ENCODE measurements at places on chromosomes 12 and 14.
A peak's percentile ranks its signal among the peaks of the same experiment; 100 is the strongest.

- DNase-seq, result no peak
These were observed 16.4 kb downstream of the NAV3 start for GRCh38 chr12:77847060-77847541.

GRCh38 chr12:111417784-111418593 is 12.3 kb downstream of the SH2B3 start:
- DNase-seq, result no peak

GRCh38 chr14:81450100-81450531 is 50.0 kb upstream of the STON2 start:
- peak; percentile 38 for DNase-seq

DNA sequence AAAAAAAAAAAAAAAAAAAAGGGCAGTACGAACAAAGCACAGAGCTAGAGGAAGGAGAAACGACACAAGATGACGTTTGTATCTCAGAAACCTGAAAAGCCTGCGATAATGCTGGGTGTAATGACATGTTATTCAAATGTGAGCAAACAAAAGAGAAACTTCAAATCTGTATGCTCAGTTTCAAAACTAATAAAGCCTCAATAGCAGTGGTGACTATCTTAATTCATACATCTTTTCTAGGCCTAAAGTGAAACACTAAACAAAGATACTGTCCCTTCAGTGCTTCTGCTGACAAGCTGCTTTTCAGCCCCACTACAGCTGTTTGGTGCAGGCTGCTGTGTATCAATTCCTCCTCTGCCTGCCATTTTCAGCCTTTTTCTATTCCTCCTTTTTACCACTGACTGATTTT is 15.8 kb downstream of the ITPR2 start:
- no peak for DNase-seq

DNA sequence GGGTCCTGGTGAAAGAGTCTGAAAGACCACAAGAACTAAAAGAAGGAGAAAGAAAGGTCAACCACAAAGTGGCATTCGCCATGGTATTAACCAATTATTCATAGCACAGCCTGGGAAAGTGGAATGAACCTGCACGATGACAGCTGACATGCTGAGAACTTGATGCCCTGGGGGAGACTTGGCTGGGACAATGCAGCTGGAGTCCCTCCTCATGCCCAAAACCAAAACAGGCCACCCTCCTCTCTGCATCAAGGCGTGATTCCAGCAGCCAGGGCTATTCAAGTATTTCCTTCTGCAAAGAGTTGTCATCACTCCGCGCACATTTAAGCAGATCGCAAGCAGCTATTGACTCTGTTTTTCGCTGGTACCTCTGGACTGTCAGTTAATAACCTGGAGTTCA is 167.1 kb upstream of the NOS1 start:
- DNase-seq, result no peak

DNA sequence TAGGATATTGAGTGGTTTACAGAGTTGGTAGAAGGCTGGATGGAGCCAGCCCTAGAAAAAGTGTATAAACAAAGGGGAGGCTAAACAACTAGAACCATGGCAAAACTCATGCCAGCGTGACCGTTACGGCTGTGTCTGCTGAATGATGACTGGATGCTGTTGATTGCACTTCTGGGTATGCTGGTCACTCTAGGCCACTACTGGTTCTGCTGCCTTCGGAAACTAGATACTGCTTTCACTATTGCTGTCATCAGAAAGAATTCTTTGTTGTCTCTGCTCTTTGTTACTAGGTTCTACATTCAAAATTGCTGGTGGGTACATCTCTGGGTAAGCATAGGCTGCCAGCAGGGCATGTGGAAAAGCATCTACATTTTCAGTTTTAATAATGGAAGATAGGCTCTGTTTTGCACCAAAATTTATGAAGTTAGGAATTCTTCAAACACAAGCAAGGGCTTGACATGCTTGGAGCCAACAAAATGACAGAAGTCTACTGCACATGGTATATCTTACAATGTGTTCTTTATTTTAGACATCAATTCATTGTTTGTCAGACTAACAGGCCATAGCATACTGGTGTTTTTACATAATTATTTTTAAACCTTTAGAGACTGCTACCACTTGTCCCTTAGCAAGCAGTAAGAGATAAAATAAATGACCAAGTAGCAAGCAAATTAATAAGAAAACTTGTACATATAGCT is 15.4 kb downstream of the MON2 start:
- no peak for DNase-seq

- DNase-seq, result no peak
These were observed 693.8 kb downstream of the BCL11B start for GRCh38 chr14:98578204-98578603.

GRCh38 chr12:118103601-118104382 is at the start of gene VSIG10:
TSS of gene VSIG10 (minus strand) at chr12:118104011. CDS start at chr12:118103671, 340 bp downstream.
- DNase-seq, result peak; percentile 67

GRCh38 chr14:88611878-88612277 is 49.0 kb downstream of the ZC3H14 start:
- no peak for DNase-seq

GRCh38 chr12:124519746-124520145 is 47.7 kb downstream of the NCOR2 start:
- no peak for DNase-seq

DNA sequence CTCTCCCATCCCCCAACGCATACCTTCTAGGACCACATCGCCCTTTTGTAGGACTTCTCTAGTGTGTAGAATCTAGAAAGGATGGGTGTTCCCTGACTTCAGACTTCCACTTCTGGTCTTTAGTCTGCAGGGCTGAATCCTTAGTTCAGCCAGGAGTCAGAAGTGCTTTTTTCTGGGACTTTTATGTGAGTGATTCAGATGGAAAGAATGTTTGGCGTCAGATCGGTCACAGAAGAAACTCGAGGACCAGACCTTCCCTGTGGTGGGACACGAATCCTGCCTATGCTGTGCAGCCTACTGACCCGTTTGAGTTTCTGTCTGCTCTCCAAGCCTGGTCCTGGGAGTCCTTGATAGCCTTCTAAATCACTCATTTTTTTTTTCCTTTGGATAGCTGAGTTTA is 165.4 kb upstream of the SSTR1 start:
- no peak for DNase-seq

GRCh38 chr12:2129076-2129475 is 76.3 kb downstream of the CACNA1C start:
- no peak for DNase-seq

- no peak for DNase-seq
These were observed 7.0 kb upstream of the RASSF3 start for GRCh38 chr12:64603183-64603841.

GRCh38 chr12:27756670-27757195 is 23.3 kb upstream of the KLHL42 start:
- no peak for DNase-seq

- no peak for DNase-seq
These were observed 106.1 kb downstream of the DAD1 start for GRCh38 chr14:22482782-22483553.

DNA sequence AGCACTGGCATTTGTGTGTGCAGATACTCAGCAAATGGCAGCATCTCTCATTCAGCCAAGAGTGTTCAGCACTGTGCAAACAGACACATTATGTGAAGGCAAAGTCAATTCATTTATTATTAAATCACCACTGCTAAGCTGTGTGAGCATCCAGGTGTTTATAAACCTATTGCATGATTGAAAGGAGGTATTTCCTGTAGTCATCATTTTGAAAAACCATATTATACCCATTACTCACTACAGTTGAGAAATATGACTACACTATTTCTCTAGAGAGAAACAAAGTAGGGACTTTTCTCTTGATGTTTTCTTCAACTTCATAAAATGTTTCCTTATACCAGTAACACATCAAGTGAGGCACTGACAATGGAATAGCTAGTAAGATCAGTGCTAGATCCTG is 13.7 kb downstream of the SPX start:
- no peak for DNase-seq

- DNase-seq, result no peak
These were observed 768.2 kb upstream of the ALG10B start for GRCh38 chr12:37548266-37548805.

DNA sequence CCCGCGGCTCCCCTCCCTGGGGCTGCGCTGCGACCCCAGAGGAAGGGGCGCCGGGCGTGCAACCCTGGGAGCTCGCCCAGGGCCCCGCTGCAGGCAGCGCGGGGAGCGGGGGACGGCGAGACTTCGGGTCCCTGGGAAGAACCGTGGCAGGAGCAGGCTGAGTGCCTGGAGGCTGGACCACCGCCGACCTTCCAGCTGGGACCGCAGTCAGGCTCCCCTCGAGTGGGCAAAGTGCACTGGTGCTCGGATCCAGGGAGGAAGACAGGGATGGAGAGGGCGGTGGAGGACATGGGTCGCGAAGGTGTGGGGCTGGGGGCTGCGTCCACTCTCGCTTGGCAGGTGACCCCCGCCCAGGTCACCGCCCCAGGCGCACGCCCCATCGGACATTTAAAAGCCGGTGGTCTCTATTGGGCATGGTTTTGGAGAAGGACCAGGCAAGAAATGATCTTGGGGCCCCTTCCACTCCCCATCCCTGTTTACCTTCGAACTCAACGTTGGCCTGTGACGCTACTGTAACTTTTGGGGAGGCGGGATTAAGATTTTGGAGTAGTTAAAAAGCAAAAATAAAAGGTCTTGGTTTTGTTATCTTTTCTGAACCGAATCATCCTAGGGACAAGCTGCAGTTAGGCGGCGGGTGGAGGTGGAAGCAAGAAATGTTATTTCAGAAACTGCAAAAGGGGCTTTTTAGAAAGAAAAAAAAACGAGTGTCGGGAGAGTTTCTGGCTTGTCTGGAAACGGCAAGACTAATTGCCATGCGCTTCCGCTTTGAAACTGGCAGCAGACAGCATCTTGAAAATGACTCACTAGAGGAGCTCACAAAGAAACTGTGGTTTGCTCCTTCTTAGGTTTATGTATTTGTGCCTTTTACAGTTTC is 1.0 kb downstream of the ELK3 start:
- peak; percentile 70 for DNase-seq

- DNase-seq, result peak; percentile 45
These were observed 32.9 kb downstream of the TCHP start for GRCh38 chr12:109932878-109933503.

DNA sequence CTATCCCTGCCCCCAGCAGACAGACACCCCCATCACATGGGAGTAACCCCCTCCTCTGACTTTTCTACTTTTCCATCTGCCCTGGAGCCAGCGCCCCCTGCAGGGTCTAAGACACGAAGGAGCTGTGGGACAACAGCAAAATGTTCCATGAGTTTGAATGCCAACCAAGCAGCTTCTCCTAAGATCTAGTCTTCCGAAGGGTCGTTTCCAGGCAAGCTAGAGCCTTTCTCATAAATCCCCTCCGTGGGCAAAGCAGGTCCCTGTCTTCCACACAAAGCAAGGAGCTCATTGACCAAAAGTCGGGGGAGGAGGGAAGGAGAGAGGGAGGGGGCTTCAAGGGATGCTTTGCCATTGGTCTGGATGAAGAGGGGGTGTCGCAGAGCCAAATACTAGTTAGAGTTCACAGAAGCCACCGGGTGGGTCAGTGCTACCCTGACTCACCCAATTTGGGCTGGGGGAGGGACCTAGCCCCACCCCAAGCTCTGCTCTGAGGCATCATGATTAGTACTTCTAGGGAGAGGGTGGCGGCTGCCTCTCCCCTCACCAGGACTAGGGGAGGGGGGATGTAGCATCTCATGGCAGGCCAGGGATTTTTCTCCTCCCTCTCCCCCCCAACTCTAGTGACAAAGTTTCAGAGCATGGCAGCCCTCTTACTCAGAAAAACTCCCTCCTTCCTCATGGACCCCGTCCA is 1.6 kb downstream of the MSI1 start:
- DNase-seq, result no peak

- no peak for DNase-seq
These were observed 152.2 kb downstream of the CHST11 start for GRCh38 chr12:104608998-104609397.

DNA sequence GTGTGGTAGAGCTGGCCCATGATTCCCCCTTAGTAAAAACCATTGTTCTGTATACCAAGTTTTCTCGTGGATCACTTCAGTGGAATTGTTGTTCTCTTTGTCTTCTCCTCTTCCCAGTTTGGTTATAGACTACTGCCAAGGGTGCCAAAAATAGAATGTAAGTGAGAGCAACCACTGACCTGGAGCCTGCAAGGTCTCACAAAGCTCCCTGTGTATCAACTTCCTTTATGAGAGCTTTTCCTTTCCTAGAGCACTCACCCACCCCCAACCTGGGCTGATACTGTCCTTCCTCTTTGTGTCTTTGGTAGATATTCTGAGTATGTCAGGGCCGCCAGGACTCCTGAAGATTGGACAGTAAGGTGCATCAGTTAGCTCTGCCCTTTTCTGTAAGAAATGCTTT is 101.0 kb downstream of the SCN8A start:
- DNase-seq, result no peak

- DNase-seq, result peak; percentile 24
These were observed 76.8 kb downstream of the HSD17B6 start for GRCh38 chr12:56839915-56840325.

- no peak for DNase-seq
These were observed 6.4 kb upstream of the CISTR start for GRCh38 chr12:53758081-53758729.

- DNase-seq, result no peak
These were observed 1005.0 kb downstream of the TMTC2 start for GRCh38 chr12:83691730-83692129.

GRCh38 chr12:45518291-45519235 is 210.9 kb upstream of the ARID2 start:
- DNase-seq, result no peak

DNA sequence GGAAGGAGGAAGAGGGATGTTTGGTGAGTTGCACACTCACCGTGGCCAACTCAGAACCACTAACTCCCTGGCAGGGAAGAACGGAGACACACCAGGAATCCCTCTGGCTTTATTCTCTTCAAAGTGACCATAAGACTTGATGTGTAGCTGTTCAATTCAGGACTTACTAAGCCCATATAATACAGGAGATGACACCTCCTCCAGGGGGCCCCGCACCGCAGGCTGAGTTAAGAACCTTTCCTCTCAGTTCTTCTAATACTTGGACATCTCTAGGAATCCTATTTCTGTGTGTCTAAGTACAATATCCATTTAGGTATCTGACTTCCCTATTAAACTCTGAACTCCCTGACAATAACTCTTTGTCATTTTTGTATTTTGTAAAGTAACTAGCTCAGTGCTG is 49.5 kb downstream of the DCAF4 start:
- no peak for DNase-seq

GRCh38 chr14:80924365-80925103 is 17.0 kb downstream of the CEP128 start:
- no peak for DNase-seq

DNA sequence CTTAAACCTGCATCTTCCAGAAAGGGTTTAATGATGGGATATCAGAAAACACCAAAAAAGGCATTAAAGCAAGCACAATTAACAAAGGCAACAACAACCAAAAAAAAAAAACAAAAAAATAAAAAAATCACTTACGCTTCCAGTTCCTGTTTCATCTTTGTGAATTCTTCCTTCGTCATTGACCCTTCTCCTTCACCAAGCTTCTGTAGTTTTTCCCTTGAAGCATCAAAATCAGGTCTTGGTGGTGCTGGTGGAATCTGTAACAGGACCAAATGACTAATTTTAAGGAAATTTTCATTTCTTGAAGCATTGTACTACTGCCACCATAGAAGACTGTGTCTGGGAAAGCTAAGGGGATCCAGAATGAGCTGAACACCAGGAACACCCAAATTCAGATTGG is 24.5 kb downstream of the SNX6 start:
- DNase-seq, result no peak
